ENCODE measurements at places on chromosomes 7 and 10.

DNA sequence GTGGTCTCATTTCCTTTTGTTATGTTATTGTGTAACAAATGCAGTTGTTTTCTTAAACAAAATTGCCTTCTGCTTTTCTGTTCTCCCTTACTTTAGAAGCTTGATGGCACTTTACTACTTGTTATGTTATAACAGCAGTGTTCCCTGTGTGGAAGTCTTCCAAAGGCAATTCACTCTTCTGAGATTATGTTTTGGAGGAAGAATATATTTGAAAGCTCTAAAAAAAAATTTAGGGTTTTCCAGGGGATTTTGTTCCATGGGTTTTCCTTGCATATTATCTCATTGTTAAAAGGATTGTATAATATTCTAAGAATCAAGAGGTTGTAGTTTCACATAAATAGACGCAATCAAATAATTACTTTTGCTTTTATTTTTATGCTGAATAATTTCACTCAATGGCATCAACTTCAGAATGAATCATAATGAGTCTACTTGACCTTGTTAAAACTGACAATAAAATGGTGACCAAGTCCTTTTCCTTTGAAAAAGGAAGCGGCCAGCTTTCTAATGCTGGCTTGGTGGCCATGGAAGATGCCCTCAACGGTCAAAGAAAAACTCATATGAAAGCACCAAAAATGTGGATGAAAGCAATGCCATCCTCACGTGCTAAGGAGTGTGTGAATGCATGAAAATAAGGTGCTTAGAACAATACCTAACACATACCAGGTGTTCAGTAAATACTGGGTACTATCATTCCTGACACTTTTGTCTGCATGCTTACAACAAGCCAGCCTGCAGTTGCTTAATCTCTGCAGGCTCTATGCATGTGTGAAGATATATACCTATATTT lies 92.4 kb upstream of the KLF6 start:
- DNase-seq, result no peak

- no peak for DNase-seq
These were observed 13.2 kb downstream of the ORAI2 start for GRCh38 chr7:102446387-102447156.

GRCh38 chr10:6271663-6272062 lies 68.9 kb downstream of the PFKFB3 start:
- no peak for DNase-seq

DNA sequence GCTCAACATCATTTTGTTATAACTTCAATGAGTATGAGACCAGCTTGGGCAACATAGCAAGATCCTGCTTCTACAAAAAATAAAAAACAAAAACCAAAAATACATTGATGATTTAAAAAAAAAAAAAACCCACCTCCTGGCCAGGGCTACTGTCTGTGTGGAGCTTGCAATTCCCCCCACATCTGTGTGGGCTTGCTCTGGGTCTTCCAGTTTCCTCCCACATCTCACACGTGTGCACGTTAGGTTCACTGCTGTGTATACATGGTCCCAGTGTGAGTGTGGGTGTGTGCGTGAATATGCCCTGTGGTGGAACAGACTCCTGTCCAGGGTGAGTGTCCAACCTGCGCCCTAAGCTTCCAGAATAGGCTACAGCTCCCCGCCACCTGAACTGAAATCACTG lies 41.6 kb downstream of the ATE1 start:
- no peak for DNase-seq

- no peak for DNase-seq
These were observed 417.9 kb downstream of the RPS24 start for GRCh38 chr10:78451592-78451991.

DNA sequence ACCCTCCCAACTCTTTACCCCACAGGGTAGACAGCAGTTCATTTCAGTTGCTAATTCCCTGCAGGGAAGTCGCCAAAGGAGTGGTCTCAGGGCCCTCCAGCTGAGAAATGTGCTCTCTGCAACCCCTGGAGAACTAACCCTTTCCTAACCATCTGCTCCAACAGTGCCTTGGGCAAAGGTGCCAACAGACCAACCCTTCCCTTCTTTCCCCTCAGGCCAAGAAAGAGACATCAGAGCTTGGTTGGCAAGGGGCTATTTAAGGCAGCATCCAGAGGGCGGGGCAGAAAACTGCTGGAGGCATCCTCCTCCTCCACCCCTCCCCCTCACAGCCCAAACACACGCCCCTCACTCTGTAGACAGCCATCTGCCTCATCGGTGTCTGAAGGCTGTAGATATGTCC lies 1.7 kb downstream of the SORBS1 start:
- DNase-seq, result no peak
